ENCODE measurements at places on chromosomes 7 and 10. TPM values are rescaled to one million over a fixed set of nuclear protein-coding genes. Genes with fewer than 3 reads are reported as not detected.

DNA sequence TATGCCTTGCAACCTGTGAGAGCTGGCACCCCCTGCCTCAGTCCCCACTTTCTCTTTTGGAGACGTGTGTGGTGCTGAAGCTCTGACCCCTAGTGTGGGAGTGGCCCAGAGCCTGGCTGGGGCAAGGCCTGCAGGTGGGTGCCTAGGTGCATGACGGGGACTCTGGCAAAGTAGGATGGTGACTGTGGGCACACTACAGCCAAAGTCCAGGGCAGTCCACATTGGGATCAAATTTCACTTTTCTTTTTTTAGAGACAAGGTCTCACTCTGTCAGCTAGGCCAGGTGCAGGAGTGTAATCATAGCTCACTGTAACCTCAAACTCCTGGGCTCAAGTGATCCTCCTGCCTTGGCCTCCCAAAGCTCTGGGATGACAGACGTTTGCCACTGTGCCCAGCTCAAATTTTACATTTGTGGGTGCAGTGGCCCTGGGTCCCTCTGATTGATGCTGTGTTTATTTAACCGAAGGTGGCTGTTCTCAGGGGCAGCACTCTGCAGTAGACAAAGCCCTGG, 52.3 kb downstream of the NEURL1 start:
- no peak for DNase-seq
- H3K27me3 ChIP-seq: peaks cover 5% of the 10 kb centered on the region
- no peak overlapping the region for H3K4me3 ChIP-seq
- H3K36me3 ChIP-seq: no peaks in the 10 kb centered on the region
- H3K4me1 ChIP-seq: peaks cover 12% of the 10 kb centered on the region

DNA sequence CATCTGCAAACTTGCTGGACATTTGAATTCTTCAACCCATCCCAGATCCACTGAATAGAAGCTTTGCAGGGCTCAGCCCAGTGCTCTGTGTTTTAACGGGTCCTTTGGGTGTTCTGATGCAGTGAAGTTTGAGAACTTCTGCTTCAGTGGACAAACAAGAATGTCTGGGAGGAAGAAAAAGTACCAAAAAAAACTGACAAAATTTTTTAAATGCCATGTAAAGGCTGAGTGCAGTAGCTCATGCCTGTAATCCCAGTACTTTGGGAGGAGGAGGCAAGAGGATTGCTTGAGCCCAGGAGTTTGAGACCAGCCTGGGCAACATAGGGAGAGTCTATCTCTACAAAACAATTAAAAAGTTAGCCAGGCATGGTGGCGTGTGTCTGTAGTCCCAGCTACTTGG, 51.8 kb upstream of the FRMD4A start:
- H3K27ac ChIP-seq: no peak overlapping the region
- DNase-seq: no peak
- H3K4me1 ChIP-seq: peaks cover 29% of the 10 kb centered on the region
- peaks cover 4% of the 10 kb centered on the region for H3K27me3 ChIP-seq
- no peak overlapping the region for H3K4me3 ChIP-seq

GRCh38 chr10:72098836-72099599, 10.7 kb upstream of the SPOCK2 start:
- no peak overlapping the region for H3K4me3 ChIP-seq
- no peaks in the 10 kb centered on the region for H3K27me3 ChIP-seq
- H3K36me3 ChIP-seq: peaks cover 55% of the 10 kb centered on the region
- H3K4me1 ChIP-seq: peaks cover 34% of the 10 kb centered on the region
- H3K27ac ChIP-seq: no peak overlapping the region

- H3K27ac ChIP-seq: no peak overlapping the region
- H3K4me1 ChIP-seq: no peaks in the 10 kb centered on the region
- H3K27me3 ChIP-seq: no peaks in the 10 kb centered on the region
Observed at GRCh38 chr7:11415101-11415500, 416.9 kb downstream of the THSD7A start.

GRCh38 chr10:98258683-98259454, 9.1 kb downstream of the LOXL4 start:
- H3K4me1 ChIP-seq: no peaks in the 10 kb centered on the region
- DNase-seq: no peak
- no peaks in the 10 kb centered on the region for H3K36me3 ChIP-seq
- H3K27me3 ChIP-seq: no peaks in the 10 kb centered on the region
- no peak overlapping the region for H3K27ac ChIP-seq

- DNase-seq: no peak
- no peaks in the 10 kb centered on the region for H3K27me3 ChIP-seq
- no peaks in the 10 kb centered on the region for H3K36me3 ChIP-seq
- H3K4me3 ChIP-seq: no peak overlapping the region
- no peak overlapping the region for H3K27ac ChIP-seq
- H3K4me1 ChIP-seq: no peaks in the 10 kb centered on the region
Observed at GRCh38 chr10:57579926-57580325, 687.8 kb downstream of the IPMK start.

DNA sequence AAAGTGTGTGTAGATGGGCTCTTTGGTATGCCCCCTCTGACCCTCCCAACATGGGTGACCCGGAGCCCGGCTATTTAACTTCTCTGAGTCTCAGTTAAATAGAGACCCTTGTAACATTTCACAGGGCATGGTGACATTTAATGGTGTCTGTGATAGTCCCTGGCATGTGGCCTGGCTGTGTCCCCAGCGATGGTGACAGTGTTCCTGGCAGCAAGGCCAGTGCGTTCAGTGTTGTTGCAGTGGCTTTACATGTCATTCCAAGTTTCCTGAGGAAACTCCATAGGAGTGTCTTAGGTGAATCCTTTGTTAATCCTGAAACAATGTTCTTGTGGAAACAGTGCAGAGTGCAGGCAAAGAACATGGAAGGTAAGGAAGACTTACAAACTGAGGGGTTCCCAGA, 137.0 kb downstream of the RAMP3 start:
- H3K27me3 ChIP-seq: peaks cover 10% of the 10 kb centered on the region
- H3K36me3 ChIP-seq: no peaks in the 10 kb centered on the region
- H3K4me3 ChIP-seq: no peak overlapping the region
- no peaks in the 10 kb centered on the region for H3K4me1 ChIP-seq
- no peak for DNase-seq

DNA sequence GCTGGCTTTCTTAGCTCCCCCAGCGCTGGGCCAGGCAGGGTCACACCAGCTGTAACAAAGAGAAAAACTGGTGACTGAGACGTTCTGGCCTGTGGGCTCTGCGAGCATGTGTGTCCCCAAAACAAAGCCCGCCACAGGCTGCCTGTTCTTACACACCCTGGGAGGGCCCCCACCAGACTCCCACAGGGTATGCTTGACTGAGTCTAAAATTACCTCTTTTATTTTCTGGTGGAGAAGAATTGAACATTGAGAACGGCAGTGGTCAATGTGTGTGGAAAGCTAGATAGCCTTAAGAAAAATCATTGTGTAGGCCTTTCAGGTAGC, 808 bp downstream of the C10orf71 start:
- H3K36me3 ChIP-seq: no peaks in the 10 kb centered on the region
- no peak for DNase-seq
- H3K4me3 ChIP-seq: no peak overlapping the region
- H3K27me3 ChIP-seq: peaks cover 19% of the 10 kb centered on the region
- H3K27ac ChIP-seq: no peak overlapping the region

GRCh38 chr7:96041171-96041570, 268.8 kb downstream of the DYNC1I1 start:
- H3K27ac ChIP-seq: no peak overlapping the region
- no peaks in the 10 kb centered on the region for H3K4me1 ChIP-seq
- no peaks in the 10 kb centered on the region for H3K36me3 ChIP-seq
- H3K27me3 ChIP-seq: peaks cover 4% of the 10 kb centered on the region
- H3K4me3 ChIP-seq: no peak overlapping the region

Gene NODAL
- total RNA-seq: not detected

Gene EPDR1
- total RNA-seq: 1.0 TPM

Gene GTF2IRD1
- total RNA-seq: not detected

Gene VAX1
- not detected for total RNA-seq

Gene GRID2IP
- 0.21 TPM for total RNA-seq

Gene HYAL4
- total RNA-seq: not detected

Gene ZNF479
- not detected for total RNA-seq

Gene CLRN3
- not detected for total RNA-seq

Gene NCAPG2
- total RNA-seq: 154 TPM
